ENCODE measurements at places on chromosomes 5 and 9. TPM values are rescaled to one million over a fixed set of nuclear protein-coding genes. Genes with fewer than 3 reads are reported as not detected.
A peak's percentile ranks its signal among the peaks of the same experiment; 100 is the strongest.

- no peak for DNase-seq
Observed at GRCh38 chr9:116641292-116642059, 45.6 kb upstream of the TRIM32 start.

GRCh38 chr5:164763206-164763605 lies 1257.8 kb downstream of the MAT2B start:
- peak; percentile 43 for DNase-seq

DNA sequence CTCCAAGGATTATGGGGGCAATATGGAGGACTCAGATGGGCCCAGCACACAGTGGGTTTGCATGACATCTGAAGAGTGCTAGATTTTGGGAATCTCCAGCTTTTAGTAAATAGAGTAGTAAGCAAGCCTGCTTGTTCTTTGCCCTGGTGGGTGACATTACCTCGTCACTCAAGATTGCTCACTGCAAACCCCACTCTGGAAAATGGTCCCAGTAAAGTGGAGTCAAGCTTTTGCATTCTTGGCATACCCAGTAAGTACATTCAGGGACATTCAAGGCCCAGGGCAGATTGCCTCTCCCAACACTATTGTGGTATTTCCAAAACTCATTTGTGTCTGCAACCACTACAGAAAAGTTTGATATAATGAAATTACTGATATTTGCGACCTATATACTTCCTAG lies 118.5 kb downstream of the INVS start:
- DNase-seq = no peak

GRCh38 chr5:176934309-176934930 lies 35.3 kb upstream of the HK3 start:
- DNase-seq = no peak

GRCh38 chr9:4494332-4494731 lies 4.1 kb downstream of the SLC1A1 start:
- no peak for DNase-seq

GRCh38 chr5:150082374-150082773 lies 4.0 kb downstream of the CSF1R start:
- DNase-seq = peak; percentile 20

GRCh38 chr5:2459251-2459650 lies 292.2 kb downstream of the IRX2 start:
- DNase-seq = no peak

- DNase-seq = no peak
Observed at GRCh38 chr9:113245894-113246293, 24.6 kb downstream of the SLC31A1 start.

DNA sequence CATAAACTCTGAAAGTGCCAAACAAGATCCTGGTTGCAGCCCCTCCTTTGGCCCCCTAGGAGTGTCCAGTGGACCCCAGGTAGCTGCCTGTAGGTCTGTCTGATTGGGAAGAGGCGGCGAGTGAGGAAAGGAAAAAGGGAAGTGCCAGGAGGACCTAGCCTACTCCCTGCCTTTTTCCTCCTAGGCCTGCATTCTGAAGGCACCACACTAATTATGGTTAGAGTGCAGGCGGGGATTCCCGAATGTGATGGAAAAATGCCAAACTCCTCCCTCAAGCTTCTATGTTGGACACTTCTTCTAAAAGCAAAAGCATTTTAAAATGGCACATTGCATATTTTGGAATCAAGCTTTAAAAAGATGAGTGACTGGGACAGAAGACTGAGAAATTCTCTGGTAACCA lies 83.2 kb upstream of the SMIM15 start:
- DNase-seq = peak; percentile 81

- DNase-seq = no peak
Observed at GRCh38 chr5:138936-139335, 47.0 kb downstream of the PLEKHG4B start.

DNA sequence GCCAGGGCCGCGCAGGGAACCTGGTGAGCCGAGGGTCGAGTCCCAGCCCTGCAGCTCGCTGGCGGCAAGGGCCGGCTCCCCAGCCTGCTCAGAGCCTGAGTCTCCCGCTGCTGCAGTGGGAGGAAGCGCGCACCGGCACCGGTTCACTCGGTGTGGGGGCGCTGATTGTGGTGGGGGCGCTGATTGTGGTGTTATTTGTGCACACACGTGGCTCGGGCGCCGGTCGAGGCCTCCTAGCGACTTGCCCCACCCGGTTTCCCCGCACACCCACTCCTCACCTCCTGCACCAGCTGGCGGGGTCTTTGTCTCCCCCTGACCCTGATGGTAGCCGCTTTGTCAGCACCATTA lies 266.7 kb downstream of the NSG2 start:
- DNase-seq = no peak

- no peak for DNase-seq
Observed at GRCh38 chr9:121646992-121647391, 4.4 kb upstream of the DAB2IP start.

DNA sequence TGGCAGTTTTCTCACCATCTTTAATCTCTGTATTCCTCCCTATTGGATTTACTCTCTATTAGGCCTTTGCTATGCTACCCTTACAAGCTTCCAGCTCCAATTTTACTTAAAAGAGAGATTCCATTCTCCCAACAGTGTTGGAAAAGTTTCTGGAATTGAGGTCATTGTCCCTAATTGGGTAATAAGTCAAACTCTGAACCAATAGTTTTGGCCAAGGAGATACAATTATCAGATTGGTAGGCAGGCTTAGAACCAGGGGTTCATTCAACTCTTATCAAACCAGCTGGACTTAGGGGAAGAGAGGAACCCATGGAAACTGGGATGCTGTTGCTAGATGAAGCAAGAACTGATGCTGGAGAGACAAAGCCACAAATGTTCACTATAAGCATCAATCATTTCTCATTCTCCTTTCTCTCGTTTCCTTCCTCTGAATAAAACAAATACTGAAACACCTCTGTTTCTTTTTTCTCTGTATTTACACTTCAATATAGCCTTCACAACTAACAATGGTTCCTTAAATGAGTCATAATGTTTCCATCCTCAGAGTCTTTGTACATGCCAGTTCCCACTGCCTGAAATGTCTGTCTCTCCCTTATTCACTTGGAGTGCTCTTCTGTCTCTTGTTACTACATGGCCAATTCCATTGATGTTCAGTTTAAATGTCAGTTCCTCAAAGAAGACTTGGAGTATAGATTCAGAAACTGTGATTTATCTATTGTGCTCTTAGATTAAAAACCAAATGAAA lies 587.3 kb downstream of the GABRG2 start:
- DNase-seq = no peak

GRCh38 chr9:120416781-120417427 lies 163.1 kb downstream of the CDK5RAP2 start:
- DNase-seq = no peak

- no peak for DNase-seq
Observed at GRCh38 chr5:125050926-125051325, 304.5 kb upstream of the ZNF608 start.

DNA sequence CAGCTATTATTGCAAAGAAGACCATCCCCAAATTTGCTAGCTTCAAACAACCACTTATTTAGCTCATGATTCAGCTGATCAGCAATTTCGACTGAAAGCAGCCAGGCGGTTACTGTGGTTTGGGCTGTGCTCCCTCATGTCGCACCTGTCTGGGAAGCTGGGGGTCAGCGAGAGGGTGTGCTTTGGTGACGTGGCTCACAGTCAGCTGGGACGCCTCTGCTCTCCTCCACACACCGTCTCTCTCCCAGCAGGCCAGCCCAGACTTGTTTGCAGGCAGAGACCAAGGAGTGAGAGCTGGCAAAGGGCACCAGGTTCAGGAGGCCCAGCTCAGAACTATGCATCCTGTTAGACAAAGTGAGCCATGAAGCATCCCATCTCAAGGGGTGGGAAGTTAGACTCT lies 140.9 kb downstream of the SYK start:
- peak; percentile 42 for DNase-seq

DNA sequence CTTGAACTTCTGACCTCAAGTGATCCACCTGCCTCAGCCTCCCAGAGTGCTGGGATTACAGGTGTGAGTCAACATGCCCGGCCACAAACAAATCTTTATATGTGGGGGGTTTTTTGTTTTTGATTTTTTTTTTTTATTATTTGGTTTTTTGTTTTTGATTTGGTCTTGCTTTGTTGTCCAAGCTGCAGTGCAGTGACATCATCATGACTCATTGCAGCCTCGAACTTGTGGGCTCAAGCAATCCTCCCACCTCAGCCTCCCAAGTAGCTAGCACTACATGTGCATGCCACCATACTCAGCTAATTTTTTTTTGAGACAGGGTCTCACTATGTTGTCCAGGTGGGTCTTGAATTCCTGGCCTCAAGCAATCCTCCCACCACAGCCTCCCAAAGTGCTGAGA lies 42.4 kb downstream of the ALDH7A1 start:
- no peak for DNase-seq

DNA sequence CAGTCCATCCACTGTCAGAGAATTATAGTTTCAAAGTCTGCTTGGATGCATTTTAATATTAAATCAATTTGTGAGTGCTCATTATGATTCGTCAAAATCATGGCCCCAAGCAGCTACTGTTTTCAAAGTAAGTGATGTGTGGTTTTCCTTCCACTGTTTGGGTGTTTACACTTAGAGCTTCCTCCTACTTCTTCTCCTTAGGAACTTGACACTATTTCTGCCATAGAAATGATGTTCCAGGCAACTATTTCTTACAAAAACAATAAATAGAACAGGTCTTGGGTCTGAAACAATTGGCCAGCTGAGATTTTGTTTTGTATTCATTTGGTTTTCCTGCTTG lies 132.8 kb upstream of the RAI14 start:
- DNase-seq = no peak

DNA sequence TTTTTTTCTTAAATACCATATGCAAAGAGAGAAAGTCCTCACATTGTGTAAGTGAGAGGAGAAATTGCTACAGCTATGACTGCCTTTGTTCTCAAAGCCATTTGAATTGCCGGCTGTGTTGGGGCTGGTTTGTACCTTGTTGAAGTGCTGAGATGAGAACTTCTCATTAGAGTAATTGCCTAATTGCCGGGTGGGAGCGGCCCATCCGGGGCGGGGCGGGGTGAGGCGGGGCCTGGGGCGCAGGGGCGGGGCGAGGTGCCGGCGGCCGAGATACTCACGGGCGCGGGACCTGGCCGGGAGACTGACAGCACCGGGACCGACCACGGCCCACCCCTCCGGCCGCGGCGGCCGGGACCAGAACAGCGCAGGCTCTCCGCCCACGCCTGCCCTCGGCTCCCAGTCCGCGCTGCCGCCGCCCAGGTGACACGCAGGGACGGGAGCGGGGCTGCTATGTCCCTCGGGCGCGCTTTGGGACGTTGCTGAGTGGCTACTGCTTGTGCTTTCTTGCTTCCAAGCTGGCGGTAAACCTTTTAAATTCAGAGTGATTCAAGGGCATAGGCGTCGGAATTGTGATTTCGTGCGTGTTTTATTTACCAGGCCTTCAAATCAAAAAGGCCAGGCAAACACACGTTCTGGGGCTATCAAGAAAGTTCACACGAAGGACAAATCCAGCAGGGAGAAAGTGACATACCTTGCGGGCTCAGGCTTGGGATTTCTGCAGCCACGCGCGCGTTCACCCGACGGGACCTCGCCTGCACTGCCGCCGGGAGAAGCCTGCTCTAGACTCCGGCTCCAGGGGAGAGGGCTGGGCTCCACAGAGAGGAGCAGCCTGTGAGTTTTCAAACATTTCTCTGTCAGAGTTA lies 269.1 kb downstream of the FANCC start:
- DNase-seq = peak; percentile 89

- no peak for DNase-seq
Observed at GRCh38 chr9:14654932-14655331, 38.3 kb downstream of the ZDHHC21 start.

DNA sequence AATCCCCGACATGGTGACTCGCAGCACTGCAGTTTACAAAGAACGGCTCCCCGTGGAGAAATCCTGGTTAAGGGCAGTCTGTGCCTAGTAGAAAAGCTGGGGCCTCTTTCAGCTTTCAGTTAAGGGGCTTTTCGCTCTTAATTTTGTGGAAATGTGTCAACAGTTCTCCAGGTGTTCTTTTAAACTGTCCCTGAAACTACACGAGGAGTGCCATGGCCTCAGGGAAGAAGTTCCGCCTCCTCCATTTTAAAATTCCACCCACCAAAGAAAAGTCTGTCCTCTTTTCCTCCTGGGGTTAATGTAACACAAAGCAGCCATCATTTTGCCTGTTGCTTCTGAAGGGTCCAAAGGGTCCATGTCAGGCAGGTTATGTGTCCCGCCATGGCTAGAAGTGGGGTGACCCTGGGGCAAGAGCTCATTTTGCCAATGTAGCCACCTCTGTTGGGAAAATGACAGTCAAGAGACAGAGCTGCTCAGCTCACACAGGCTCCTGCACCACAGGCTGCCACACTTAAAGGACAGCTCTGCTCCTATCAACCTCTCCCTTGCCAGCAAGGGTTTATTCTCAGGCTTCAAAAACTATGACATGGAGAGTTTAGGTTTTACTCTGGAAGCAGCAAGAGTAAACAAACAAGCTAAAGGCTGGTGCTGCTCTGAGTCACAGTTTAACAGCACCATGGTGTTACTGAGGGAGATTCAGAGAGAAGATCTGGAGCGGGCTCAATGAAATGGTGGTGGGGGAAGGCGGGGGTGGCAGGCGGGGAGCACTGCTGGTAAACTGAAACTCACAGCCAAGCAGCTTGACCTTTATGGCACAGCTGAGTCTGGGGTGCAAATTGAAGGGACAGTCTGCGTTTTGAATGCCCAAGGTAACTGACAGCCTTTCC lies 3.2 kb downstream of the WHRN start:
- DNase-seq = no peak

DNA sequence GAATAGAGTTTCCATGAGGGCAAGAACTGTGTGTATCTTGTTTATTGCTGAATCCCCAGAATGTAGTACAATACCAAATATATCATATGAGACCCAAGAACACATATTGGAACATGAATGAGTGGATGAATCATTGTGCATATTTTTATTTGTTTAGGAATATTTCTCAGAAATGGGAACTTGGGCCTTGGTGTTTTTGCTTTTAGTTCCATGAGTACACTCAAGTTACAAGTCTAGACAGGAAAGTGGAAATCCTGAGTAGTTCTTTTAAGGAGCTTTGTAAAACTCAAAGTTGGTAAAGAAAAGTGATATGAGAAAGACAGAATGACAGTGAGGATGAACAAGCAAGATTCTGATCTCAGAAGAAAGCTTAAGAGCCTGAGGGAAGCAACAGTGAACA lies 647.0 kb downstream of the EFNA5 start:
- no peak for DNase-seq

DNA sequence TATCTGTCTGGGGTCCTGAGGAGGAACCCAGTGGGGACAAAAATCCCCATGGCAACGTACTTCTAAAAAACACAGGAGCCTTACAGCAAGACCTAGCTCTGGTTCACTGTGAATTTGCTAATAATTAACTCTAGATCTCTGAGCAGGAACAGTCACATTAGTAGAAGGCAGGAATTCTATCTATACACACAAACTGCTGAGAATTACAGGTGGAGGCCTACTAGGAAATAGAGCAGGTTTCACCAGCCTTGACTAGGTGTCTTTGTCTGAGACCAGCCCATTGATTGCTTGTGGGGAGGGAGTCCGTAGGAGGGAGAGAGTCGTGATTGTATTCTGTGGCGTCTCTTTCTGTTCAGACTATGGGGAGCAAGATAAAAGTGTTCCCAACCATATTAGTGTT lies 44.8 kb downstream of the PRLR start:
- DNase-seq = no peak

Gene SOX30
- 0.08 TPM for polyA plus RNA-seq

Gene GAPVD1
- polyA plus RNA-seq = 3.9 TPM

Gene GDA
- 0.35 TPM for polyA plus RNA-seq

Gene IL5
- polyA plus RNA-seq = not detected

Gene TAF1L
- not detected for polyA plus RNA-seq

Gene RASGEF1C
- polyA plus RNA-seq = 0.20 TPM

Gene DNM1
- polyA plus RNA-seq = 2.3 TPM

Gene SPINK13
- 9.3 TPM for polyA plus RNA-seq

Gene LRRC19
- polyA plus RNA-seq = not detected

All from stomach (tissue), 19 donors.